Kidney glomerular epithelial cell (primary cell): ENCODE measurements at places on chromosomes 12 and 14.

DNA sequence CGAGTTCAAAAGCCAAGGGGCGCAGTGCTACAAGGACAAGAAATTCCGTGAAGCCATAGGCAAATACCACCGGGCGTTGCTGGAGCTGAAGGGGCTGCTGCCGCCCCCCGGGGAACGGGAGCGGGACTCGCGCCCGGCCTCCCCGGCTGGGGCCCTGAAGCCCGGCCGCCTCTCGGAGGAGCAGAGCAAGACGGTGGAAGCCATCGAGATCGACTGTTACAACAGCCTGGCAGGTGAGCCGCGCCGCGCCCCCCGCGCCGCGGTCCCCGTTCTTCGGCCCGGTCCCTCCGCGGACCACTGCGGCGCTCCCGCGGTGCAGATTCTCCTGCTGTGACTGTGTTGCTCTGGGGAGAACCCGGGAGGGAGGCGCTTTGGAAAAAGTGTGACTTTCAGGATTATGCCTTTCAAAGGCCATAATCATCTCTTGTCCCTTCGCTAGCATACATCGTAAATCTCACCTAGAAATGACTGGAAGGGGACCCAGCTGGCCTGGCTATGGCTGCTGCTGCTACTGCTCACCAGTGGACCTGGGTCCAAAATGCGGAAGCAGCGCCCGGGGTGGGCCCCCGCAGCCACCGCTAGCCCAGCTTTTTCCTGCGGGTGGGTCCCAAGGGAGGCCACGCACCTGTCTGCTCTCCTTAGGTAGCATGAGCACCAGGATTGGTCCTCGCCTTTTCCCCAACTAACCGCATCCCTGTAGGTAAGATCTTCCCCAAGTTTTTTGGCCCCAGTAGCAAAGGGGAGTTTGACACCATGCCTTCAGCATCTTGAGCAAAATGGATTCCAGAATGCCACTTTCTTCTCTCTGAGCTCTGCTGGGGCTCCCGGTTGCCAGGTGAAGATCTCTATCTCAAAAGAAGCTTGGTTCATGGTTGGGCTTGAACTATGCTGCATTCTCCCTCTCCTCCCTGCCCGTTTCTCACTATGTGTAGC lies 853 bp downstream of the TTC9 start:
- DNase-seq = no peak

DNA sequence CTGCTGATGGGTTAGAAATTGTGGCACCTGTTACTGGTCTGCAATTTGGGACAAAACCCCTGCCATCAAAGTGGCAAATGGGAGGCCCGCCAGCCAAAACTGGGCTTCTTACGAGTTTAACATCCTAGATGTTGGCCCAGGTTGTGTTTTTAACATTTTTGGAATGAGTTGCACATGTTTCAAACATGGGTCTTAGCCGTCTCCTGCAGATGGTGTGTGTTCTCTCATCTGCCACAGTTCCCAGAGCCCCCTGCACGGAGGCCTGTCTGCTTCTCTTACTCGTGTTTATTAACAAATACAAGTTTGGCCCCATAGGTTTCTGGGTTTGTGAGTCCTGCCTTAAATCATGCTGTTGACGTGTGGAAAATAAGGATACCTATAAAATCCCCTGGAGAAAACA lies 46.5 kb downstream of the CACNA2D4 start:
- DNase-seq = no peak

DNA sequence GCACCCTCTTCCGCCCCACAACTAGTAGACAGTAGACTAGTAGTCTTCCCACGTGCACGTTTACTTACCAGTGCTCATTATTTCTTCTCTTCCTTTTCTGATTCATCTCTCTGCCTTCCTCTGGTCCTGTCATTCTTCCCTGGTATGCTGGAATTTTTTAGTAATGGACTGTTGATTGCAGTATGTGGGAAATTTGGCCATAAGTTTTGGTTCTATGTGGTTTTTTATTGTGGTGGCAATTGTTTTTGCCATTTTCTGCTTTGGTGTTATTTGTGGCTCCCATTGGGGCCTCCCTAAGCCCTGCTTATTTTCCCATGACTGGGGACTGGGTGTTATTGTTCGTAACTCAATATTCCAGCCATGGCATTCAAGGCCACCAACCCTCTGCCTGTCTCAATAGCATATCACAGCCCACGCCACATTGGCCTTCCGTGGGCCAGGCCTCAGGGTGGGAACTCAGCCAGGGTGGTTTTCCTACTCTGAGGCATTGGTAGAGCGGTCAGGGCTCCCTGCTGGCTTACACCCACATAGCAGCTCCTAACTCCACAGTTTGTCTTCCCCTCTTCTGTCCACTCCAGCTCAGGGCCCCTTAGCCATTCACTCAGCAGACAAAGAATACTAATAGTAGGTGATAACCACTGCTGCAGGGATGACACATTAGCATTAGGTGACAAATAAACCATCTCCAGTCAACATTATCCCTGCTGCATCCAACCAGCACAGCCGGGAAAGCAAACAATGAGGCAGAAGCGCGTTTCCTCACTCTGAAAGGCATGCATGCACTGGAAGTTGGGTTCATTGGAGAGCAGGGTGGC lies 321.5 kb downstream of the CACNA1C start:
- DNase-seq = peak; percentile 23

- DNase-seq = peak; percentile 13
These were observed 22.9 kb upstream of the RASSF8 start for GRCh38 chr12:25935355-25936144.

GRCh38 chr14:29462772-29463171 lies 464.9 kb downstream of the PRKD1 start:
- no peak for DNase-seq

DNA sequence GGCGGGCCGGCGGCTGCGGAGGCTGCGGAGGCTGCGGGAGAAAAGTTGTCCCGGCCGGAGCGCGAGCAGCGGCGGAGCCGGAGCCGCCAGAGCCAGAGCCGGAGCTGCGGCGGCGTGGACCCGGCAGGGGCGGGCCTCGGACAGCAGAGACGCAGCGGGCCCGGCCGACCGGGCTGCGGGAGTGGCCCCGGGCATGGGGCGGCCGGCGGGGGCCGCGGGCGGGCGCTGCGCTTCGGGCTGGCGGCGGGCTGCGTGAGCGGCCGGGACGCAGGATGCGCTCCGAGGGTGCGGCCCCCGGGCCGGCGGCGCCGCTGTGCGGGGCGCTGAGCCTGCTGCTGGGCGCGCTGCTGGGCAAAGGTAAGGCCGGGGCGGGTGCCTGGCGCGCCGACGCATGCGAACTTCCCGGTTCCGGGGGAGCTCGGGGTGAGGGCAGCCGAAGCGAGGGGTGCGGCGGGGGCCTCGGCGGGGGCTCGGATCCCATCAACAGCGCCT lies at the start of gene TMEM132C:
Gene TMEM132C, plus strand, starts transcription at position 40 of the 492 bp plus-strand sequence. Its CDS starts 233 bp downstream, at position 273.
- no peak for DNase-seq

- peak; percentile 26 for DNase-seq
These were observed 554 bp downstream of the SPPL3 start for GRCh38 chr12:120903412-120904196.

DNA sequence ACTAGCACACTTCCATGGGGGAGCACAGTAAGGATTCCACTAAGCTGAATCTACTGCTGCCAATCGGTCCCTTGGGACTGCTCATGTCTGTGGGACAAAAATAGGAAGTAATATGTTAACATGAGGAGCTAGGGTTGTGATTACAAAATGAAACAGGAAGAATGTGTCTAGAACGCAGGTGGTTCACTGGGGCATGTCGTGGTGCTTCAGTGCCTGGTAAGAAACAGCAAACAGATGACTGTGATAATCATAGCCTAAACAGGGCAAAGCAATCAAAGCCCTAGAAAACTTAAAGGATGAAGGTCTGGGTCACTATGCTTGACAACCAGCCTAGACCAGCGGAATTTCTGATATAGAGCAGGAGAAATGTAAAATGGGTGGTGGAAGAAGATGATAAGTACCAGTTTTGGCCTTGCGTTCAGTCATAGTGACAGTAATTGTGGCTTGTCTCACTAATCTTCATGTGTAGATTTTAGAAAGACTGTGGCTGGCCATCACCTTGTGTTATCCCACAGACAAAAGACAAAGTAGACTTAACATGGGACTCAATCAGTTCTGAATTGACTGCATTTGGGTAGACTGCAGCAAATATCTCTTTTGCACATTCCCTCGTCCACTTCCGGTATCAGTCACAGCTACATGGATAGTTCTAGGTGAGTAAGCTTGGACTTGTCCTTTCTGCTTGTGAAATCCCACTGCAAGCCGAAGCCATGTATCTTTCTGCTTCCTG lies 51.4 kb downstream of the WASHC3 start:
- no peak for DNase-seq

DNA sequence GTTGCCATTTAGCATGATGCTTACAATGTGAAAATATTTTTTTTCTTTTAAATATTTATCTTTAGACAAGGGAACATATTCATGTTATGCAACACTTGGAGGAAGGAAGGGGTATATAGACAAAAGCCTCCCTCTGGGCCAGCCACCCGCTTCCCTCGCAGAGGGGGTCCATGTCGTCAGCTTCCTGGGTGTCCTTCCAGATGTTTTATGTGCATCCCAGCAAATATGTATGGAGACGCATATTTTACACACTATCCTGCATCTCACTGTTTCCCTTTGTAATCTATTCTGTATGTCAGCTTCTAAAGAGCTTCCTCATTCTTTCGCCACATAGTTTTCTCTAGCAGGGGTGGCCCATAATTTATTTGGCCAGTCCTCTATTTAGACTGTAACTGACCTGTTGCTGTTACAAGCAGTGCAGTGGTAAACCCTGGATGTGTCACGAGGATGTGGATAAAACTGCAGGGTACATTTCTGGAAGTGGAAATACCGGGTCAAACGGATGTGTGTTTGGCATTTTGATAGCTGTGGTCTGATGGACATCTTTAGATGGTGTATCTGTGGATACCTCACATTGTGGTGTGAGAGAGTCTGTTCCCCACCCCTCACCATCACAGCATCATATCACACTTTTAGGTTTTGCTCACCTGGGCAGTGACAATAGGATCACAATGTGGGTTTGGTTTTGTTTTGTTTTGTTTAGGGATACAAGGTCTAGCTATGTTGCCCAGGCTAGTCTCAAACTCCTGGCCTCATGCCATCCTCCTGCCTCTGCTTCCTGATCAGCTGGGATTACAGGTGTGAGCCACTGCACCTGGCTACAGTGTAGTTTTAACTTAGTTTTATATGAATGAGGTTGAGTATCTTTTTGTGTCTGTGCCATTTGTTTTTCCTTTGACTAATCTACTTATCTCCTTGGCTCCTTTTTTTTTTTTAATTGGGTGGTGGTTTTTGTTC lies 31.6 kb downstream of the FAM222A start:
- no peak for DNase-seq

DNA sequence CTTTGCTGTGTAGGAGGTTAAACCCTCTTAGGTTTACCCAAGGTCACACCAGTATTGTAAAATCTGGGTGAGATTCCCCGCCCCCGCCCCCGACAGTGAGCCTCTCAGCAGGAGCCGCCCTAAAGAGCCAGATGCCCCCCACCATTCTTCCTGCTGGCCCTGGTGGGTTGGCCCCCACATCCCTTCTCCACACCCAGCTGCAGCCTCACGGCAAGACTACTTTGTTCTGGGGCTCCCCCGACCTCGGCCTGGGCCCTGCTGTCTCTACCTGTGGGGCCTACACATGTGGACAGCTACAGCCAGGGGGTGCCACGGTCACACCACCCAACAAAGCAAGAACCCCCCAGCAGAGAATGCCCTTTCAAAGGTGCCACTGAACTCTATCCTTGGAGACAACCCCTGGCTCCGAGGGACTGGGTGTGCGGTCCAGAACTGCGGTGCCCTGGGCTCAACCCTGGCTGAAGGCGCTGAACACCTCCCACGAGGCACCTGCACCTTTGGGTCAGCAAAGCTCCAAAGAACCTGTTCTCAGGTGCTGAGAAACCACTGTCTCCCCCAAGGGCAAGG lies 82.4 kb downstream of the WDR20 start:
- DNase-seq = no peak

DNA sequence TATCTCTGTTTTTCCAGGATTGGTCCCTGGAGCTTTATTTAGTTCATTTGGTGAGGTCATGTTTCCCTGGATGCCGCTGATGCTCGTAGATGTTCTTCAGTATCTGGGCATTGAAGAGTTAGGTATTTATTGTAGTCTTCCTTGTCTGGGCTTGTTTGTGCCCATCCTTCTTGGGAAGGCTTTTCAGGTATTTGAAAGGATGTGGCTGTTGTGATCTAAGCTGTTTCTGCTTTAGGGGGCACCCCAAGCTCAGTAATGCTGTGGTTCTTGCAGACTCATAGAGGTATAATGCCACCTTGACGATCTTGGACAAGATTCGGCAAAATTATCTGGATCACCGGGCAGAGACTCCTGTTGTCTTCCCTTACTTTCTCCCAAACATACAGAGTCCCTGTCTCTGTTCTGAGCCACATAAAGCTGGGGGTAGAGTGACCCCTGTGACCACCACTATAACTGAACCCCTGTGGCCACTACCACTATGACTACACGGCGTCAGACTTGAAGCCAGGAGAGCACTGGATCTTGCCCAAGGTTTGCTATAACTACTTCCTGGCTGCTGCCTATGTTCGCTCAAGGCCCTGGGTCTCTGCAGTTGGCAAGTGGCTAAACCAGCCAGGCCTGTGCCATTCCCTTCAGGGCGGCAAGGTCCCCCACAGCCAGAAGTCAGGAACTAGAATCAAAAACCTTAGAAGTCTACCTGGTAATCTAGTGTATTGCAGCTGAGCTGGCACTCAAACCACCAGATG lies 40.9 kb downstream of the FGD4 start:
- DNase-seq = no peak

DNA sequence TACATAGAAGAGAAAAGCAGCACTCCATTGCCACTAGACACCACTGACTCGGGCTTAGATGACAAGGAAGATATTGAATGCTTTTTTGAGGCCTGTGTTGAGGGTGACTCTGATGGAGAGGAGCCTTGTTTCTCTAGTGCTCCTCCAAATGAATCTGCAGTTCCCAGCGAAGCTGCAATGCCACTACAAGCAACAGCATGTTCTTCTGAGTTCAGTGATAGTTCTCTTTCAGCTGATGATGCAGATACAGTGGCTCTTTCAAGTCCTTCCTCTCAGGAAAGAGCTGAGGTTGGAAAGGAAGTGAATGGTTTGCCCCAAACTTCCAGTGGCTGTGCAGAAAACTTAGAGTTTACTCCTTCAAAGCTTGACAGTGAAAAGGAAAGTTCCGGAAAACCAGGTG lies 114.5 kb upstream of the NPAS3 start:
- DNase-seq = no peak
